ENCODE measurements at places on chromosomes 7 and 10.

- DNase-seq: no peak
Observed at GRCh38 chr10:77421591-77421990, 216.0 kb downstream of the KCNMA1 start.

DNA sequence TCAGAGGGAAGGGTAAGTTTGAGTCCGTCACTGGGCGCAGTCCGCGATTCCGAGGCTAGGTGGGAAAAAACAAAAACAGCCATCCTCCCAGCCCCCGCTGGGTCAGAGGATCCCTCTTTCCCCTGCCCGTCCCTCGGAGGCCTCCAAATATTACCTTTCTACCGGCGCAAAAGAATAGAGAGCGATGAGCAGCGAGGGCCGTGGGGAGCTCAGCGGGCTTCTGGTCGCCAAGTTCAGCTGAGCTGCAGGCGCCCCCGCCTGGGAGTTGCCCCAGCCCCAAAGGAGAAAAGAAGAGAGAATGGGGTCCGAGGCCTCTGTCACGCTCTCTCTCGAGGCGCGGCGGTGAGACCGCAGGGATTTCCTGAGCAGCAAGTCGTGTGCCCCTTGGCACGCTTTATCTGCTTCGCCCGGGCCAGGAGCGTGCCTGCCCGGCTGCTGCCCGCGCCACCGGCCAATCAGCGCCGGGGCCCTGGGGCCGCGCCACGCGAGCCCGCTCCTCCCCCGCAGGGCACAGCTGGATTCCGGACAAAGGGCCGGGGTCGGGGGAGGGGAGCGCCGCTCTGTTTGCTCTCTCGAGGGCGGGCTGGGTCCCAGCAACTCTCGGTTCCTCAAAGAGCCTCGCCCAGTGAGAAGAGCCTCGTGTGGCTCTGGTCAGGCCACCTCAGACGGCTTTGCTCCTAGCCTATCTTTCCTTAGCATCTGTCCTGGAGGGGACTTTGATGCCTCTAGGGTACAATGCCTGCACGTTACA is at the start of gene NEUROG3:
Gene NEUROG3, minus strand, starts transcription at position 367 of the 751 bp plus-strand sequence. CDS start 379 bp downstream, outside the sequence.
- no peak for DNase-seq

- DNase-seq: no peak
Observed at GRCh38 chr7:37382546-37383088, 66.0 kb downstream of the ELMO1 start.

GRCh38 chr10:48670978-48671913 is 13.4 kb upstream of the WDFY4 start:
- no peak for DNase-seq

GRCh38 chr10:32328499-32328898 is 18.5 kb downstream of the EPC1 start:
- DNase-seq: no peak

- DNase-seq: no peak
Observed at GRCh38 chr10:80921032-80921431, 383.3 kb downstream of the SH2D4B start.

DNA sequence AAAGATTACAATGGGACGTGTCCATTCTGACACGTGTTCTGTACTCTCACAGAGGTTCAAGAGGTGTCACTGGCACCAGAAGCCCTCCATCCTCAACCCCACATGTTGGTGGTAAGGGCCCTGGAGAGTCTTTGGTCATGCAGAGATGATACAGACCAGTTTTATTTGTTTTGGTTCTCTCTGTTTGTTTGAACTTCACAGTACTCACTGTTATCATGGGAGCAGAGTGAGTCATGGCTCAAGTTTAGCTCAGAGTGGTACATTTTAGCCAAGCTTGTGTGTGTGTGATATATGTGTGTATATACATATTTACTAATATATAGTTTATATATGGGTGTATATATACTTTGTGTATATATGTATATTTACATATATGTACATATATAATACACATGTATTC is 935.6 kb downstream of the GRID1 start:
- no peak for DNase-seq

Data from erythroblast (primary cell).